ENCODE measurements at places on chromosomes 6 and 20. TPM values are rescaled to one million over a fixed set of nuclear protein-coding genes. Genes with fewer than 3 reads are reported as not detected.

FRK gene
- 1.0 TPM for total RNA-seq

ADISSP gene
- total RNA-seq: 16.2 TPM

SRMS gene
- not detected for total RNA-seq

OR10C1 gene
- not detected for total RNA-seq

MAS1 gene
- total RNA-seq: not detected

SRSF3 gene
- 466 TPM for total RNA-seq

CST1 gene
- total RNA-seq: not detected

FLRT3 gene
- total RNA-seq: 0.13 TPM

HUS1B gene
- 1.0 TPM for total RNA-seq

ADGRF4 gene
- not detected for total RNA-seq

PSORS1C2 gene
- not detected for total RNA-seq

TBC1D22B gene
- 5.9 TPM for total RNA-seq

BTNL2 gene
- total RNA-seq: not detected

RNF182 gene
- total RNA-seq: 0.13 TPM

MARCKS gene
- 169 TPM for total RNA-seq

ZC3H12D gene
- total RNA-seq: 1.3 TPM
